ENCODE measurements at places on chromosomes 16 and 17.

DNA sequence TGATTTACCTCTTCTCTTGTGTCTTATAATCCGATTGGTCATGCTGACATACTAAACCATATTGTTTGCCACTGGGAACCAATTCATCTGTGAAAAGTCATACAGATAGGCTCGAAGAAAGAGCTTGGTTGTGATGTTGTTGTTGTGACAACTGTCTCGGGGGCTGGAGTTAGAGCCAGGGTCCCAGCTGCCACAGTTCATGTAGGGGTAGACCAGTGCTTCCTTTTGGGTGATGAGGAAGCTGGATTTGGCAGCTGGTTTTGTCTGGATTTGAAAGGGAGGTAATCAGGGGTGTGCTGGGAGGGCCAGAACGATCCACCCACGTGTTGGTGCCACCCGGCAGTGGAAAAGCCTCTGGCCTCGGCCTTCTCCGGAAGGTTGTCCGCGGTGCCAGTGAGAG is 438.1 kb downstream of the WWOX start:
- no peak for DNase-seq

GRCh38 chr17:8029121-8029520 is 9.7 kb upstream of the ALOX15B start:
- no peak for DNase-seq

DNA sequence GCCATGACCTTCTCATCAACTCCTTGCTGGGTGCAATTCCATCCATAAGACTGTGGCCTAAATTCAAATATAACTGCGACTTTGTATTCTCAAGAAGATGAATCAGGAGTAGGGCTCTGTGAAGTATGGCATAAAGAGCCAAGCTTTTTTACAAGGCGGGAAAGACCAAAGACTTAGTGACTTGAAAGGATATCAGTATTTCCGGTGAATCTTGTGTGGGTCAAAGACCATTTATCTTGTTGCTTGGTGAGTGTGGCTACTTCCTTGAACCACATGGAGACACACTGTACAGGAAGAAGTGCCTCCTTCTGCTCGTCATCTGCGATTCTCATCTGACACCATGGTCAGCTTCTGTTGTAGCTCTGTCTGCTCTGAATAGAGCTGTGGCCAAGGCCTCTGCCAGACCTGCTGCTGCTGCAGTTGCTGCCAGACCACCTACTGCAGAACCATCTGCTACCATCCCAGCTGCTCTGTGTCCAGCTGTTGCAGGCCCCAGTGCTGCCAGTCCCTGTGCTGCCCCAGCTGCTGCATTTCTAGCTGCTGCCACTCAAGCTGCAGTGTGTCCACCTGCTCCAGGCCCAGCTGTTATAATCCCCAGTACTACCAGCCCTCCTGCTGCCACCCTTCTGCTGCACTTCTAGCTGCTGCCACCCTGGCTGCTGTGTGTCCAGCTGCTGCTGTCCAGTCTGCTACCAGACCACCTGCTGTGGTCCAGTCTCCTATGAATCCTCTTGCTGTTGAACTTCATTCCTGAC is 6.1 kb upstream of the KRTAP2-4 start:
- DNase-seq: no peak

- DNase-seq: no peak
Measured at GRCh38 chr17:17506181-17506741, 10.1 kb upstream of the RASD1 start.

- no peak for DNase-seq
Measured at GRCh38 chr17:27631411-27631760, 398 bp downstream of the LGALS9 start.
